GM12878 (cell line): ENCODE measurements at places on chromosomes 11 and 22. TPM values are rescaled to one million over a fixed set of nuclear protein-coding genes. Genes with fewer than 3 reads are reported as not detected.
A peak's percentile ranks its signal among the peaks of the same experiment; 100 is the strongest.

GRCh38 chr11:27720277-27720830 is 20.1 kb upstream of the BDNF start:
- H3K27me3 ChIP-seq, result peaks cover 8% of the 10 kb centered on the region
- DNase-seq, result no peak
- no peaks in the 10 kb centered on the region for H3K36me3 ChIP-seq
- no peak overlapping the region for H3K27ac ChIP-seq

DNA sequence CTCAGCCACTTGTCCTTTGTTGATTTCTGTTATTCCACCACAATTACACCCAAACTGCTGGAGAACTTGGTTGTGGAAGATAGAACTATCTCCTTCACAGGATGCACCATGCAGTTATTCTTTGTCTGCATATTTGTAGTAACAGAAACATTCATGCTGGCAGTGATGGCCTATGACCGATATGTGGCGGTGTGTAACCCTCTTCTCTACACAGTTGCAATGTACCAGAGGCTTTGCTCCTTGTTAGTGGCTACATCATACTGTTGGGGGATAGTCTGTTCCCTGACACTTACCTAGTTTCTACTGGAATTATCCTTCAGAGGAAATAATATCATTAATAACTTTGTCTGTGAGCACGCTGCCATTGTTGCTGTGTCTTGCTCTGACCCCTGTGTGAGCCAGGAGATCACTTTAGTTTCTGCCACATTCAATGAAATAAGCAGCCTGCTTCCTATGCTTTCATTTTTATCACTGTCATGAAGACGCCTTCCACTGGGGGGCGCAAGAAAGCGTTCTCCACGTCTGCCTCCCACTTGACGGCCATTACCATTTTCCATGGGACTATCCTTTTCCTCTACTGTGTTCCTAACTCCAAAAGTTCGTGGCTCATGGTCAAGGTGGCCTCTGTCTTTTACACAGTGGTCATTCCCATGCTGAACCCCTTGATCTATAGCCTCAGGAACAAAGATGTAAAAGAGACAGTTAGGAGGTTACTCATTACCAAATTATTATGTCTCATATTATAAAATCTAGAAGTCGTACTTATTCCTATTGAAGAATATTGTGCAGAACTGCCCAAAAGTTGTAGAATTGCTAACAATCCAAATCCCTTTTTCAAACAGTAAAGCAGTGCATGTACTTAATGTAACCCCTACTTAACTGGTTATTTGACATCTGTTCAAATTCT is 53.2 kb downstream of the OR4C6 start:
- H3K4me1 ChIP-seq, result no peaks in the 10 kb centered on the region
- no peaks in the 10 kb centered on the region for H3K36me3 ChIP-seq
- H3K4me3 ChIP-seq, result no peak overlapping the region
- H3K27ac ChIP-seq, result no peak overlapping the region

GRCh38 chr11:61090982-61091372 is 11.3 kb upstream of the CD5 start:
- no peaks in the 10 kb centered on the region for H3K27me3 ChIP-seq
- peak overlapping the region; percentile 64; the same call in 1 of the 2 replicates for H3K4me3 ChIP-seq
- H3K36me3 ChIP-seq, result no peaks in the 10 kb centered on the region
- H3K4me1 ChIP-seq, result peaks cover 34% of the 10 kb centered on the region
- no peak for DNase-seq
- H3K27ac ChIP-seq, result peak overlapping the region; percentile 69; the same call in 1 of the 2 replicates

DNA sequence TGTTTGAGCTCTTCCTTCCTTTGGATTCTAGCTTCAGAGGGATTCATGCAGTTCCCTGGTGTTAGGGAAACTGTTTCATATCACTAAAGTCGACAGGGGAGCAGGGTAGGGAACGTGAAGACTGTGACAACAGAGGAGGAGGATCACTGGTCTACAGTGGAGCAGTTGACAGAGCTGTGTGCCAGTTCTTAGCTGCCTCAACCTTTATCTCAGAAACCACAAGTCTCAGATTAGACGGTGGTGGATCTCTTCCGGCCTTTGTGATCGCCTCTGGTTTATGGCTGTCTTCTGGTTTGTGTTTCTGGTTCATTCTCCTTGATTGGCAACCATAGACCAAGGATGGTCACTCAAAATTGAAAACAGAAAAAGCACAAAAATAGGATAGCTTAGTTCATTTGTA is 538.9 kb upstream of the API5 start:
- no peak for DNase-seq
- H3K4me3 ChIP-seq, result no peak overlapping the region
- no peaks in the 10 kb centered on the region for H3K27me3 ChIP-seq
- H3K4me1 ChIP-seq, result no peaks in the 10 kb centered on the region
- no peaks in the 10 kb centered on the region for H3K36me3 ChIP-seq

- no peak for DNase-seq
- H3K27me3 ChIP-seq, result no peaks in the 10 kb centered on the region
- H3K4me1 ChIP-seq, result no peaks in the 10 kb centered on the region
- H3K36me3 ChIP-seq, result no peaks in the 10 kb centered on the region
- no peak overlapping the region for H3K27ac ChIP-seq
These were observed 31.7 kb downstream of the FAM181B start for GRCh38 chr11:82701847-82702520.

DNA sequence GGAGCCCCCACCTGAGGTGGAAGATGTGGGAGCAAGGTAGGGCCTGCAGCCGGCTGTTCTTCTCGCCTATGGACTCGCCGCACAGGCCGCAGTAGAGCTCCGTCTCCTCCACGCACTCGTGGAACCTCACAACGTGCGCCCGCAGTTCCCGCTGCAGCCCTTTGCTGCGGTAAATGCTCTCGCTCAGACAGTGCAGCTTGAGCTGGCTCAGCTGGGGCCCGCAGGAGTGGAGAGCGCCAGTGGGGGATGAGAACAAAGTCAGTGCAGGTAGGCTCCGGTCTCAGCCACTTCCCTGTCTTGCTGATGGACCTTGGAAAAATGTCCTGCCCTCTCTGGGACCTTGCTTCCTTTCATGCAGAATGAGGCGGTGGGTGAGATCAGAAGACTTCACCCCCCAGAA is 10.2 kb downstream of the RAPSN start:
- H3K4me1 ChIP-seq, result no peaks in the 10 kb centered on the region
- no peaks in the 10 kb centered on the region; the same call in 1 of the 2 replicates for H3K27me3 ChIP-seq
- H3K27ac ChIP-seq, result no peak overlapping the region
- DNase-seq, result no peak
- H3K4me3 ChIP-seq, result no peak overlapping the region

DNA sequence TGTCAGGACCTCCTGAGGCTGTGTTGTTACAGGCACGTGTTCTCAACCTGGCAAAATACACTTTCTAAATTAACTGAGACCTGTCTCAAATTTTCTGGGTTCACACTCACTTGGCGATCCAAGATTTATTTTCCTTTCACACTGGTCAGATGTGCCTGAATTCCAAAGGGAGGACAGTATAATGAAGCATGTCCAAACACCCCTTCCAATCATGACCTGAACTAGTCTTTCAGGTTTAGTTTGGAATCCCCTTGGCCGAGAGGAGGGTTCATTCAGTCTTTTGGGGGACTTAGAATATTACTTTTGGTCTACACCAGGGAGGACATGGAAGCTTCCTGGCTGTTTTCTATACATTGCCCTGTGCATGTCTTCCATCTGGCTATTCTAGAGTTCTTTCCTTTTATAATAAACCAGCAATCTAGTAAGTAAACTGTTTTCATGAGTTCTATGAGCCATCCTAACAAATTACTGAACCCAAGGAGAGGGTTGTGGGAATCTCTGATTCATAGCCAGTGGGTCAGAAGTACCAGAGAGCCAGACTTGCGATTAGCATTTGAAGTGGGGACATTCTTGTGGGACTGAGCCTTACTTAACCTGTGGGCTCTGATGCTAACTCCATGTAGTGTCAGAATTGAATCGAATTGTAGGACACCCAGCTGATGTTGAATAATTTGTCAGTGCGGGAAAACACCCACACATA is 14.8 kb upstream of the TMEM216 start:
- no peaks in the 10 kb centered on the region for H3K4me1 ChIP-seq
- H3K27ac ChIP-seq, result no peak overlapping the region
- H3K27me3 ChIP-seq, result no peaks in the 10 kb centered on the region
- H3K4me3 ChIP-seq, result no peak overlapping the region
- H3K36me3 ChIP-seq, result no peaks in the 10 kb centered on the region

GRCh38 chr22:20282901-20283673 is 15.0 kb upstream of the RTN4R start:
- no peak overlapping the region for H3K4me3 ChIP-seq
- no peaks in the 10 kb centered on the region for H3K4me1 ChIP-seq
- no peaks in the 10 kb centered on the region for H3K36me3 ChIP-seq
- DNase-seq, result no peak
- H3K27ac ChIP-seq, result no peak overlapping the region

DNA sequence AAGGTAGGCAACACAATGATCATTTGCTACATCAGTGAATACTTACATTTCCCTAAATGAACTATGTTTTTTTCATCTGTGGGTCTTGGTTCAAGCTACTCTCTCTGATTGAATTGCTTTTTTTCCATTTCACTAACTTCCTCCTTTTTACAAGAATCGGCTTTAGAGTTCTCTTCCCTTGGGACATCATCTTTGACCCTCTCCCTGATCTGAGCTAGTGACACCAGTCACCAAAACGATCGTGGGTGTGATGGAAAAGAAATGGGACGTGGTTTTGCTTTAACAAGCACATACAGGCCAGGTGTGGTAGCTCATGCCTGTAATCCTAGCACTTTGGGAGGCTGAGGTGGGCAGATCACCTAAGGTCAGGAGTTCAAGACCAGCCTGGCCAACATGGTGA is 129.9 kb downstream of the WT1 start:
- H3K4me1 ChIP-seq, result no peaks in the 10 kb centered on the region
- no peak for DNase-seq
- H3K27ac ChIP-seq, result no peak overlapping the region
- H3K36me3 ChIP-seq, result no peaks in the 10 kb centered on the region
- H3K4me3 ChIP-seq, result no peak overlapping the region

DNA sequence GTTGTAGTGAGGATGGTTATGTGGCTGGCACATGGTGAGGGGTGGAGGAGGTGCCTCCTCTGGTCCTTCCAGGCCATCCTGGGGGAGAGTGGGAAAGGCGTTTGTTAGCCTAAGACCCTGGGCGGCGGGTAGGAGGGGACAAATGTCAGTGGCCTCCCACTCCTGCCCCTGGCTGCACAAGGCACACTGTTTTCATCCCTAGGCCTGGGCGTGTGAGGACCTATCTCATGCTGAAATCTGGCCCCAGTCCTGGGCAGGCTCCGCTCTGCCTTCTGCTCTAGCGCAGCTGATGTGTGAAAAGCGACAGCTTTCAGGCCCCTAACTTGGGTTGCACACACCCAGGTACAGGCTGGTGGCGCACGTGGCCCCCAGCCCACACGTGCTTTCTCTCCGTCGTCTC is 32.1 kb downstream of the DAGLA start:
- peaks cover 3% of the 10 kb centered on the region; the same call in 1 of the 2 replicates for H3K27me3 ChIP-seq
- DNase-seq, result no peak
- no peaks in the 10 kb centered on the region for H3K36me3 ChIP-seq

- H3K27me3 ChIP-seq, result no peaks in the 10 kb centered on the region
- no peak overlapping the region for H3K4me3 ChIP-seq
- no peak overlapping the region for H3K27ac ChIP-seq
- DNase-seq, result no peak
- no peaks in the 10 kb centered on the region for H3K36me3 ChIP-seq
These were observed 34.9 kb downstream of the MAPK1 start for GRCh38 chr22:21832291-21833290.

- DNase-seq, result no peak
- peaks cover 5% of the 10 kb centered on the region for H3K27me3 ChIP-seq
- no peaks in the 10 kb centered on the region for H3K4me1 ChIP-seq
- no peaks in the 10 kb centered on the region for H3K36me3 ChIP-seq
These were observed 778 bp downstream of the KDELR3 start for GRCh38 chr22:38468443-38469305.

DNA sequence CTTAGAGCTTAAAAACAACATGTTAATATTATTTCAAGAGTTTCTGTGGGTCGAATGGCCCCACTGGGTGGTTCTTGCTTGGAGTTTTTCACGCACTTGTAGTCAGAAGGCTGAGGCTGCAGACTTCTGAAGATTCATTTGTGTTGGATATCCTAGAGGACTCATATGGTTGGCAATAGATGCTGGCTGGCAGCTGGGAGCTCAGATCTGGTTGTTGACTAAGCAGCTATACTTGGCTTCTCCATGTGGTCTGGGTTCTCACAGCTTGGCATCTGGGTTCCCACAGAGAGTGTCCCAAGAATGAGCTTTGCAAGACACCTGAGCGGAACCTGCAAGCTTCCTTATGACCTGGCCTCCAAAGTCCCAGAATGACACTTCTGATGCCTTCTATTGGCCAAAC is 163.9 kb upstream of the ZC3H12C start:
- H3K27me3 ChIP-seq, result no peaks in the 10 kb centered on the region; the same call in 1 of the 2 replicates
- H3K36me3 ChIP-seq, result no peaks in the 10 kb centered on the region
- H3K4me3 ChIP-seq, result no peak overlapping the region
- H3K27ac ChIP-seq, result no peak overlapping the region
- no peaks in the 10 kb centered on the region for H3K4me1 ChIP-seq

DNA sequence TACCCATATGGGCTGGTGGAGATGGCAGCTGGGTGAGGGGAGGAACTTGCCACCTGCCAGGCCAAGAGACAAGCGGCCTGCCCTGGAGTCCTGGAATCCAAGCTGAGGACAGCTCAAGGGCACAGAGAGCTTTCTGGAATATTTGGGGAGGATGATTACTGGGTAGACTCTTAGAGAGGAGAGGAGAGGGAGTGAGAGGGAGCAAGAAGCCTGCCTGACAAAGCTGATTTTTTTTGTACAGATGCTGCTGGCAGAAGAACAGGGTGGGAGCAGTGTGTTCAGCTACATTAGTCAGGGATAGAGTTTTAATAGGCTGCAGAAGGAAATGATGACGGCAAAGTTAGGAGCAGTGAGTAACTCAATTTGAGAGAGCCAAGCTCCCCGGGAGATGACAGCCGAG is 299.3 kb downstream of the NXPE2 start:
- no peak overlapping the region for H3K27ac ChIP-seq
- H3K36me3 ChIP-seq, result no peaks in the 10 kb centered on the region
- H3K4me3 ChIP-seq, result no peak overlapping the region
- no peaks in the 10 kb centered on the region for H3K27me3 ChIP-seq
- H3K4me1 ChIP-seq, result no peaks in the 10 kb centered on the region

- no peaks in the 10 kb centered on the region for H3K4me1 ChIP-seq
- no peaks in the 10 kb centered on the region for H3K36me3 ChIP-seq
- H3K27me3 ChIP-seq, result peaks cover 6% of the 10 kb centered on the region
- H3K4me3 ChIP-seq, result no peak overlapping the region
These were observed 680.3 kb downstream of the NTM start for GRCh38 chr11:132050577-132051165.

- H3K27me3 ChIP-seq, result no peaks in the 10 kb centered on the region
- no peak for DNase-seq
- no peak overlapping the region for H3K4me3 ChIP-seq
- H3K4me1 ChIP-seq, result no peaks in the 10 kb centered on the region
- no peaks in the 10 kb centered on the region for H3K36me3 ChIP-seq
- H3K27ac ChIP-seq, result no peak overlapping the region
These were observed 117.1 kb downstream of the JRKL start for GRCh38 chr11:96506953-96507354.

The MCHR1 gene
- polyA plus RNA-seq, result not detected in 2 replicates

The CTTN gene
- 14.4 and 16.8 TPM in 2 replicates for polyA plus RNA-seq

The GPHA2 gene
- not detected in 2 replicates for polyA plus RNA-seq

The CEP164 gene
- polyA plus RNA-seq, result 18.1 and 20.3 TPM in 2 replicates

The RIMBP3B gene
- polyA plus RNA-seq, result 0.10 and 0.21 TPM in 2 replicates

The CD3D gene
- not detected in 2 replicates for polyA plus RNA-seq

The ACTN3 gene
- polyA plus RNA-seq, result 0.06 TPM in 1 of 2 replicates, not detected in the other

The OR52H1 gene
- polyA plus RNA-seq, result not detected in 2 replicates
